ENCODE measurements at places on chromosomes 16 and 17. TPM values are rescaled to one million over a fixed set of nuclear protein-coding genes. Genes with fewer than 3 reads are reported as not detected.

The CCL17 gene
- not detected for total RNA-seq

GRCh38 chr16:72332926-72333325, 161.0 kb upstream of the PMFBP1 start:
- DNase-seq = no peak

GRCh38 chr17:58595194-58595792, 80.9 kb upstream of the MTMR4 start:
- DNase-seq = no peak

The ATP6V0C gene
- total RNA-seq = 126 TPM

DNA sequence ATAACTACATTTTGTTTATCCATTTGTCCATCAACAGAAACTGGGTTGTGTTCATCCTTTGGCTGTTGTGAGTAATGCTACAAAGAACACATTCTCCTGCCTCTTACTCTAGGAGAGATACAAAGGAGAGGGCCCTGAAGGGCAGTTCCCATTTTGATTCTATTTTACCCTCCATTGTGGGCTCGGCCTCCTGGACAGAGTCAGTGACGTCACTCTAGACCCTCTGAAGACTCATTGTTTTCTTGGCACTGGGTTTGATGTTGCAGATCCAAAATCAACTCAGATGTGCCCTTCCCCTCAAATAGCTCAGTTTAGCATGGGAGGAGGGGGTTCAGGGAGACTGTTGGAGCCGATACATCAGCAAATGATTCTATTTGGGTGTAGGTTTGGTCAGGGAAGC, 280.9 kb downstream of the UTP18 start:
- DNase-seq = no peak

The BEAN1 gene
- total RNA-seq = 3.1 TPM

- no peak for DNase-seq
These were observed 6.4 kb downstream of the SHISA9 start for GRCh38 chr16:12907670-12908233.

DNA sequence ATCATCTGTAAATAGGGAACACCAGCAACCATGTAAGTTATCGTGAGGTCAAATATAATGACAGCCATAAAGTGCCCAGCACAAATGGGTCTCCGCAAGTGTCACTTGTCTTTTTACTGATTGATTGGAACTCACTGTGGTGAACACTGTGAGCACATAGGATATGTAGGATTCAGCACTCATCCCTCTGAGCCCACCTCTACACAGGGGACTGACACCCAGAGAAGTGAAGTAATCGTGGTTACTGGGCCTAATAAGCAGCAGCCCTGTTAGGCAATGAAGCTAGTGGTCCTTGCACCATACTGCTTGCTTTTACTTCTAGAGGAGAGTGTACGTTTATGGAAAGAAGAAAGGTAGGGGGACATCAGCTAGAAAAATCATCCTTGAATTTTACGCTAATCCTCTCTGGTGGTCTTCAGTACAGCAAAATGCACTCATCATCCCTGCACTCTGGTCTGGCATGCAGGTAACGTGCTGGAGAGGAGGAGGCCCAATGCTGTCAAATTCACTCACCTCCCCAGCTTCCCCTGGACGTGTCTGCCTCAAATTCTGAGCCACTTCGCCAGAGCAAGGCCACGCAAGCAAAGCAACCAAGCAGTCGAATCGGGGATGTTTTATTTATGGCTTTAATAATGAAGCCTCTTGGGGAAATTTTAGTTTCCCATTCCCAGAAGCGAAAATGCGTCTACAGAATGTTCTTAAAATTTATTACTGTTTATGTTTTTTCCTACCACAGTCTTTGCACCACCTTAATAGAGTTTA, 74.7 kb downstream of the YPEL2 start:
- no peak for DNase-seq

DNA sequence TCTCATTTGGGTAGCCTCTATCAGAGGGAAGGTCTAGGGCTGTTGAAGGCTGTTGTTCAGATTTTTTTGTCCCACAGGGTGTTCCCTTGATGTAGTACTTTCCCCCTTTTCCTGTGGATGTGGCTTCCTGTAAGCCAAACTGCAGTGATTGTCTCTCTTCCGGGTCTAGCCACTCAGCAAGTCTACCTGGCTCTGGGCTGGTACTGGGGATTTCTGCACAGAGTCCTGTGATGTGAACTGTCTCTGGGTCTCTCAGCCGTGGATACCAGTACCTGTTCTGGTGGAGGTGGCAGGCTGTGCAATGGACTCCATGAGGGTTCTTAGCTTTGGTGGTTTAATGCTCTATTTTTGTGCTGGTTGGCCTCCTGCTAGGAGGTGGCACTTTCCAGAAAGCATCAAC, 23.3 kb upstream of the CCR7 start:
- DNase-seq = no peak

DNA sequence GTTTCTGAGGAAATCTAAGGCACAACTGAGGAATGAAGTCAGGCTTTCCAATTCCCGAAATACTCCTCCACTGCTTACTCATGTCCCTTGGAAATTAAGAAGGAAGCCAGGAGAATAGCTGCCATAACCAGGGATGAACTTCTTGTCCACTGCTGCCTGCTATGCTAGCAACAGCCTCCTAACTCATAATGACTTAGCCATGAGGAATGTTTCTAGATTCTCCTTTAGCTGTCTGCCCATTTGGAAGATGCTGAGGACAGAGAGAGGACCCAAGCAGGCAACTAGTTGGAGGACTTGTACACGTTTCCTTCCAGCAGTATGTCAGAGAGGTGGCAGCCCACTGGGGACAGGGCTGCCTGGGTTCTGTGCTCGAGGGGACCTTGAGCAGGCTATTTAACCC, 939 bp upstream of the CCL2 start:
- no peak for DNase-seq

- no peak for DNase-seq
These were observed 826 bp upstream of the TLCD1 start for GRCh38 chr17:28726627-28727491.

The MYOCD gene
- 2.0 TPM for total RNA-seq

The CD300A gene
- total RNA-seq = not detected

- no peak for DNase-seq
These were observed 120.1 kb downstream of the ABCA8 start for GRCh38 chr17:68835071-68835470.

The TBC1D3L gene
- total RNA-seq = 3.7 TPM

The DYNLRB2 gene
- not detected for total RNA-seq

- no peak for DNase-seq
These were observed 31.6 kb downstream of the MYH10 start for GRCh38 chr17:8598913-8599312.

DNA sequence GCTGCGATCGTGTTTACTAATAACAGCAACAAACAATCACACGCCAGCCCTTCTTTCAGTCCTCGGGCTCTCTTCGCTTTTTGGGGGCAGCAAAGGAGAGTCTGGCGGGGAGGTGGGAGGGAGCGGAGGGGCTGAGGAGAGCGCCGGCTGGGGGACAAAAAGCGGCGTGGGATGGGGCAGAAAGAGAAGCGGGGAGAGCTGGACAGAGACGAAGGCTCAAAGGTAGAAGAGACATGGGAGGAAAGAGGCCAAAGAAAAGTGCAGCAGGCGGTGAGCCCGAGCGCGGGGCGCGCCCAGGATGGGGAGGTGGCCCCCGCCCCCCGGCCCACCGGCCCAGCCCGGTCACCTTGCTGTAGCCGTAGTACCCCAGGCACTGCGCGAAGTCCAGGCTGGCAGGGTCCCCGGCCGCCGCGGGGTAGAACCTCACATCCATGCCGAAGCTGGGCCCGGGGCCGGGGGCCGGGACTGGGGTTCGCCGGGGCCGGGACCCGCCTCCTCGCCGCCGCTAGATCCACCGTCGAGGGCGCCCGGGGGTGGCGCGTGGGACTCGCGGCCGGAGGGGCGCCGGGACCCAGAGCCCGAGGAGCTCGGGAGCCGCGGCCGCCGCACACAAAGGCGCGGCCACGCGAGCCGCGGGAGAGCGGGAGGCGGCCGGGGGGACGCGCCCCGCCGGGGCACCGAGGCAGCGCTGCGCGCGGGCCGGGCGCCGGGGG, 496 bp downstream of the TOX3 start:
- DNase-seq = no peak

The VAT1L gene
- total RNA-seq = 6.4 TPM

GRCh38 chr17:1108478-1108764, 71.4 kb downstream of the ABR start:
- no peak for DNase-seq

DNA sequence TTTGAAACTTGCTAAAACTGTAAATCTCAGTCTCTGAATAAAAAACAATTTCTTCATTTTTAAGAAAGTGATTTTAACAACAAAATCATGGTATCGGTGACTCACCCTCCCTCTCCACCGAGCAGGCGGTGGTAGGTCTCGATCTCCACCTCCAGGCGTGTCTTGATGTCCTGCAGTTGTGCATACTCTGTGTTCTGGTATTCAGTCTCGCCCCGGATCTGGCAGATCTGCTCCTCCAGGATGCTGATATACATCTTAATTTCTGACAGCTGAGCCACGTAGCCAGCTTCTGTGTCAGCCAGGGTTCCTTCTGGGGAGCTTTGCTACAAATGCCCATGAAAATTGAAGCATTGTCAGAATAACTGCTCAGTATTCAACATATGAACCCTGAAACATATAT, 15.4 kb upstream of the KRT24 start:
- no peak for DNase-seq
